ENCODE measurements at places on chromosomes 11 and 22.

GRCh38 chr11:1198561-1199240 lies 24.2 kb upstream of the MUC5B start:
- no peak for DNase-seq

DNA sequence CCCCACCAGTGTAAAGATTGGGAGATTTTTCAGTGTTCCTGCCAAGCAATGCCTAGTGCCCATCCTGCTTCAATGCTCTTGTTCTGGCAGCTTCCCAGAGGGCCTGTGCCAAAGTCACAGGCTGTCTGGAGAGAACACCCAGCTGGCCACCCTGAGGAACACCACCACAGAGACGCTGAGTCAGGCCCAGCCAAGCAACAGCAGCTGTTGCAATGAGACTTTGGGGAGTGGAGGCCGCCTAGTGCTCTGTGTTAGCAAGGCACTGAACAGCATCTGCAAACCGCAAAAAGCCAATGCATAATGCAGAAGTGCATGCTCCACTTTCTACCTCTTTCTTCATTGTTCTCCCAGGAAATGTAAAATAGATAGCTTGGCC lies 168.1 kb downstream of the NXPE2 start:
- DNase-seq = peak; percentile 50

- peak; percentile 40 for DNase-seq
Observed at GRCh38 chr22:40491990-40492631, 121.7 kb downstream of the SGSM3 start.

GRCh38 chr11:86177302-86177701 lies 67.3 kb upstream of the EED start:
- no peak for DNase-seq

GRCh38 chr11:32154275-32154674 lies 63.4 kb downstream of the RCN1 start:
- DNase-seq = no peak

- no peak for DNase-seq
Observed at GRCh38 chr11:14905104-14906033, 13.3 kb upstream of the CYP2R1 start.

DNA sequence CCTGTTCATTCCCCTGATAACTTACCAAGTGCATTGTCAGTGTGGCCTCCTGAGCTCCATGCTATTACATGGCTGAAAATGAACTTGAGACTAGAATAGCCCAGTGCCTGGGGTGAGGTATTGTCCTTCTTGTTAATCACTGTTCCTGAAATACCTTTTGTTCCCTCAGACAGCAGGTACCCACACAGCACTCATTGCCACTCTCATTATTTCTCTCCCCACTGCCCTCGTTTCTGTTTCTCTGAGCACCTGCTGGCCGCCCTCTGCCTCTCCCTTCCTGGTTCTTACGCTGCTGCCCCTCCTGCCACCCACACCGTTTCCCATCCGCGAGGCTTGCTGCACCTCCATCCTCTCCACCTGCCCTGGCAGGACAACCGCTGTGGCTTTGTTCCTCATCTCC lies 36.9 kb upstream of the RAB1B start:
- DNase-seq = no peak

- peak; percentile 69 for DNase-seq
Observed at GRCh38 chr22:19178657-19179496, at the start of gene SLC25A1. Gene SLC25A1, minus strand, starts transcription at chr22:19178736. Its CDS starts 63 bp downstream, at chr22:19178673.

DNA sequence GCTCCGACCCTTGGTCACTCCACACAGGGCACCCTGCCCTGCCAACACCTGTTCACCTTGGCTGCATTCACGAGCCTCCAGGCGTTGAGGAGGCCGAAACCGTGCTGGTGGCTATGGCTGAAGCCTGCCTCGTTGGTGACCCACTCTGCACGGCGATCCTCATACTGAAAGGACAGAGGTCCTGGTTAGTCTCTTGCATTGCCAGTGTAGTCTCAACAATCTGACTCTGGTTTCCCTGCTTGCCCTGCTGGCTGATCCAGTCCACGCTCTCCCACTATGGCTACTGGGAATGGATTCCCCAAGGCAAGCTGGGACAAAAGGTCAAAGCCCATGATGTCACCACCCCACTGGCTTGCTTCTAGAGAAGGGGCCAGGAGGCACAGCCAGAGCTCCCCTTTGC lies 12.9 kb downstream of the PCSK7 start:
- no peak for DNase-seq

DNA sequence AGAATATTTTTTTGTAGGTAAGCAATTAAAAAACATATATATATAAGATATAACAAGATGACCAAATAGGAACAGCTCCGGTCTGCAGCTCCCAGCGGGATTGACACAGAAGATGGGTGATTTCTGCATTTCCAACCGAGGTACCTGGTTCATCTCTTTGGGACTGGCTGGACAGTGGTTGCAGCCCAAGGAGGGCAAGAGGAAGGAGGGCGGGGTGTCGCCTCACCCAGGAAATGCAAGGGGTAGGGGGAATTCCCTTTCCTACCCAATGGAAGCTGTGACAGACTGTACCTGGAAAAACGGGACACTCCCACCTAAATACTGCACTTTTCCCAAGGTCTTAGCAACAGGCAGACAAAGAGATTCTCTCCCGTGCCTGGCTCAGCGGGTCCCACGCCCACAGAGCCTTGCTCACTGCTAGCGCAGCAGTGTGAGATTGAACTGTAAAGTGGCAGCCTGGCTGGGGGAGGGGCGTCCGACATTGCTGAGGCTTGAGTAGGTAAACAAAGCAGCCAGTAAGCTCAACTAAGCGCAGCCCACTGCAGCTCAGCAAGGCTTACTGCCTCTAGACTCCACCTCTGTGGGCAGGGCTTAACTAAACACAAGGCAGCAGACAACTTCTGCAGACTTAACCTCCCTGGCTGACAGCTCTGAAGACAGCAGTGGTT lies 163.8 kb downstream of the CWF19L2 start:
- DNase-seq = no peak

GRCh38 chr22:48396785-48397530 lies 1430.7 kb downstream of the BRD1 start:
- DNase-seq = no peak

- DNase-seq = no peak
Observed at GRCh38 chr22:33821290-33821689, 99.0 kb downstream of the LARGE1 start.

- DNase-seq = no peak
Observed at GRCh38 chr11:68687311-68687710, 3.0 kb downstream of the GAL start.

DNA sequence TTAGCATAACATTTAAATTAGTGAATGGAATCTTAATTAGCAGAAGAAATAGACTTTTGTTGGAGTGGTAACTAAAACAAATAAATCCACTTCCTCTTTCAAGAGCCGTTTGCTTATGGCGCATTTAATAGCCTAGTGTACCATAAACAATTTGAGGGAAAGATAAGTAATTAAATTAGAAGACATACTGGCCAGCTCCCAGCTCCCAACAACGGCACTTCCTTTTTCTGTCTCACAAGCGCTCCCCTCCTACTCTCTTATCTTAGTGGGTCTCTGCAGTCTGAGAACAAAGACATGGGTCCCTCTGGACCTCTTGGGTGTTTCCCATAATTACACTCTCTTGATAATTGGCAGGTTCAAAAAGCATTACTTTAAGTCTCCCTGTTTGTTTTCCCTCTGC lies 146.0 kb downstream of the OPCML start:
- DNase-seq = no peak

Data from hippocampal formation (tissue), 2 donors.